ENCODE measurements at places on chromosomes 13 and 19.

- no peak for DNase-seq
Measured at GRCh38 chr19:15379999-15380647, 536 bp upstream of the AKAP8 start.

DNA sequence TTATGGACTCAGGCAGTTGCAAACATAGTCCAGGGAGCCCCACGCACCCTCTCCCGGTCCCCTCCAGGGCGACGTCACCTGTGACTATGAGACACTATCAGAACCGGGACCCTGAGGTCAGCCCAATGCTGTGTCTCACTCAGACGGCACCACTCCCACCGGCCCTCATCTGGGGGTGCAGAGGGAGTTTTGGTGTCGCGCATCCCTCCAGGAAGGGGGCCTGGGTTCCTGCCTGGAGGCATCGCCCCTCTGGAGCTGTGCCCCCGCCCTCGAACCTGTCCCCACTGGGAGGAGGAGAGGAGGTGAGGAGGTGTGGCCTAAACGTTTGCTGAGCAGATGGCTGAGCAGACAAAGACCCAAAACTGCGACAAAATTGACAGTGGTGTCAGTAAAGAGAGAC is 51.2 kb downstream of the GADD45B start:
- DNase-seq = no peak

- DNase-seq = no peak
Measured at GRCh38 chr13:69545551-69545950, 562.1 kb upstream of the ATXN8OS start.

DNA sequence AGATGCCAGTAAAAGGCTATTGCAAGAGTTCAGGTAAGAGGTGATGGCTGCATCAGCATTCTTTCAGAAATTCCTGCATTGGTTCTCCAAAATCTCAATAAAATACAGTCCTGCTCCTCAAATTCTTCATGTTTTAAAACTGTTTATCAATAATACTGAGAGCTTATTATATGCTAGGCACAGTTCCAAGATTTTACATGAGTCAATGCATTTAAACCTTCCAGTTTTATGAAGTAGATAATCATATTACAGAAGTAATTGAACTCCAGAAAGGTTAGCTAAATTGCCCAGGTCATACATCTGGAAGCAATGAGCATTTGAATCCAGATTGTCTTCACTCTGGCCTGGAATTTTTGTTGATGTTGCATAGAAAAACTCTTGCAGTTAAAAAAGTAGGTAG is 282.9 kb upstream of the SLITRK6 start:
- no peak for DNase-seq

GRCh38 chr19:15551293-15552004 is 43.1 kb downstream of the CYP4F22 start:
- no peak for DNase-seq

DNA sequence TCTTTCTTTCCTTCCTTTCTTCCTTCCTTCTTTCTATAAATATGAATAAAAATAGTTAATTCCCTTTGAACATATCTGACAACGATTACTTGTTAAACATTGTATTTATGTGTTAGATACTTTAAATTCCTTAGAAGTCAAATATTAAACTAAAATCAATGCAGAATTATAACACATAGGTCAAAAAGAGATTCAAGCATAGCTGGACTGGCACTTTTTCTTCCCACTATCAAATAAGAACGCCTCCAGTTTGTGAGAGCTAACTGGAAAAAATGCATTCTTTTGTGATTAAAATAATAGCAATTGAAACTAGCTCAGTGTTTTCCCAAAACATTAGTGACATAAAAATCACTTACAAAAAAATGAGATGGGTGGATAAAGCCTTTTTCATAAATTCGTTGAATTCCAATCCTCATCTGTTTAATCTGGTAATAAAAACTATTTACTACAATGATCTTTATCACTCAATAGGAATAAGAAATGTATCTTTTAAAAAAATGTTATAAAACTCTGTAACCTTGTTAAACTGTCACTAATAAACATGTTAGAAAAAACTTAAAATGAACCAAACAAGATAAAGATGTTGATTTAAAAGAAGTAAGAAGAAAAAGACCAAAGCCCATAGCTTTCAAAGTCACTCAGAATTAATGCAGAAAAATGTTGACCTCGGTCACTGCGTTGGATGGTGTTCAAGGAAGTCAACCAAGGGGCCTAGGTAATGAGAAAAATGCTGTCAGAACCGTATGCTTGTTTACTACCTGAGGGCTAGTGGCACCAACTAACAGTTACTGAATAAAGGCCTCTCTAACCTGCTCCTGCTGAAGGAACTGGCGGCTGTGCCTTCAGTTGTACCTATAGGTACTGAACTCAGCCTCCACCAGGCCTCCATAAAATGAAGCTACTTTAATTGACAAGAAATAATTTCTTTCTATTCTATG is 1039.5 kb upstream of the SLC10A2 start:
- DNase-seq = no peak

DNA sequence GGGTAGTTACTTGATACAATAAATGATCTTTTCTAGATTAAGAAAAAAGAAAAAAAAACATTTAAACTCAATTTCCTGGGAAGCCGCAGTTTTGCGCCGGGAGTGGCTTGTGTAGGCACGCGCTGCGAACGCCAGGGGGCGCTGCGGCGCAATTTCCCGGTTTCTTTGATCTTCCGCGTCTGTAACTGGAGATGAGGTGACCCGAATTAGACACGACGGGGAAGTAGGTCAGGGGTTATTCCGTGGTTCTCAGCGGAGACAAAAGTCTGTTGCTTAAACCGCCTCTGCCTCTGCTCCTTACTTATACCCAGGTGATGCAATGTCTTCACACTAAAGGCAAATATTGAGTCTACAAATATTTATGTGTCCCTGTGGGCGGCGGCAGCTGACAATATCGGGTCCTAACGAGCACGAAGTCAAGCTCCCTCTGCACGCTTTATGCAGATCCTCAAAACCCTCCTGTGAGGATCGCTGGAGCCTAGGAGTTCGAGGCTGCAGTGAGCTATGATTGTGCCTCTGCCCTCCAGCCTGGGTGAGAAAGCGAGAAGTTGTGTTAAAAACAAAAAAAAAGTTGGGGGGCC is 15.2 kb downstream of the STXBP2 start:
- DNase-seq = peak; percentile 89

DNA sequence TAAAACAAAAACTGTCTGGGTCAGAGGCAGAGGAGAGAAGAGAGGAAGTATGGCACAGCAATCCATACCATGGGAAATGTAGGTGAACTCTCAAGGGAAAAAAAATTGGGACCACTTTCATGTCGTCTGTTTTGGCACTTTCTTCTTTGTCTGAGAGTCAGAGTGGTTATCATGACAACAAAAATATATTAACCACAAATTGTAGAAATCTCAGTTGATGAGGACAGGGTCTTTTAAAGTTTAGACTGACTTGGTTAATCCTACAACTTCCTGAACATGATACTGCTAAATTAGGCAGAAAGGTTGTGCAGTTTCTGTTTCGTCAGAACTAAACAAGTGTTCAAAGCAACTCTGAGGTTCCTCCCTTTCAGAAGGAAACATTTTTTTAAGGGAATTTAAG is 15.2 kb downstream of the KLF5 start:
- DNase-seq = no peak

GRCh38 chr13:24362435-24362952 is 53.1 kb downstream of the C1QTNF9 start:
- DNase-seq = no peak

- no peak for DNase-seq
Measured at GRCh38 chr13:73849292-73849691, 284.9 kb downstream of the KLF12 start.

DNA sequence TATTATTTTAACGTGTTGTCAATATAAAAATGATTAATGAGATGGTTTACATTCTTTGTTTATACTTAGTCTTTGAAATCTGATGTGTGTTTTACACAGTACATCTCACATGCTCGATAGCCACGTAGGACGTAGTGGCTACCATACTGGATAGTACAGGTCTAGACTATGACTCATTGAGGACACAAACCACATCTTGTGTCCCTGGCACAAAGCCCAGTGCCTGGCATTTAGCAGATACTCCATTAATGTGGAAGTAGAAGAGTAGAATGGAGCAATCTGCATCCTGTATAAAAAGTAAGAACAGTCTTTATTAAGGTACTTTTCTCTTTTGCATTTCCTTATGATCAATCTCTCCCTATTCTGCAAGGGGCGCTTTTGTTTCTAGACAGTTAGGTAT is 49.0 kb upstream of the FRY start:
- DNase-seq = no peak
